Kidney (tissue), 22 donors: ENCODE measurements at places on chromosomes 2 and 18. TPM values are rescaled to one million over a fixed set of nuclear protein-coding genes. Genes with fewer than 3 reads are reported as not detected.

Gene REG3G
- 8.8 TPM for total RNA-seq

Gene RAX
- total RNA-seq: not detected

Gene SPDYA
- 1.6 TPM for total RNA-seq

Gene ELOA2
- total RNA-seq: not detected

Gene UGT1A3
- total RNA-seq: 0.57 TPM

Gene TFPI
- total RNA-seq: 266 TPM

Gene BMP10
- not detected for total RNA-seq

Gene CDK15
- 2.7 TPM for total RNA-seq

Gene SMCHD1
- total RNA-seq: 59.0 TPM

Gene ATOH8
- total RNA-seq: 11.2 TPM

Gene B3GNT7
- 9.3 TPM for total RNA-seq

Gene ALMS1
- 26.2 TPM for total RNA-seq

Gene ZBTB7C
- 13.8 TPM for total RNA-seq

Gene NCKAP1
- 140 TPM for total RNA-seq

Gene WNT10A
- total RNA-seq: 10.2 TPM

Gene HAAO
- total RNA-seq: 16.2 TPM

Gene SPOPL
- total RNA-seq: 23.1 TPM

Gene DOK6
- total RNA-seq: 3.8 TPM

Gene MEP1B
- not detected for total RNA-seq

Gene REG1B
- 11.0 TPM for total RNA-seq

Gene SCN1A
- total RNA-seq: not detected

Gene LRPPRC
- 66.2 TPM for total RNA-seq

Gene TCF23
- total RNA-seq: 0.38 TPM

Gene STPG4
- total RNA-seq: not detected

Gene LRRTM4
- 0.19 TPM for total RNA-seq

Gene ANO7
- 1.9 TPM for total RNA-seq

Gene RAB6C
- total RNA-seq: 0.19 TPM

Gene PAIP2B
- total RNA-seq: 9.3 TPM

Gene VAPA
- total RNA-seq: 171 TPM

Gene SIX3
- 0.16 TPM for total RNA-seq

Gene UGT1A6
- total RNA-seq: 43.7 TPM

Gene ACTR3
- 265 TPM for total RNA-seq

Gene ZNF532
- total RNA-seq: 76.3 TPM

Gene IL1RN
- total RNA-seq: 2.1 TPM

Gene STK17B
- 41.0 TPM for total RNA-seq

Gene NPAS2
- 44.5 TPM for total RNA-seq

Gene TMEM247
- not detected for total RNA-seq
